ENCODE measurements at places on chromosomes 3 and 15. TPM values are rescaled to one million over a fixed set of nuclear protein-coding genes. Genes with fewer than 3 reads are reported as not detected.

LRRC2 gene
- 4.0 TPM for total RNA-seq

- H3K4me1 ChIP-seq: 0 out of 2 replicates have a peak, but pooled peaks cover 9% of the 10 kb centered on the region
- DNase-seq: no peak
- no peak overlapping the region for H3K27ac ChIP-seq
- peaks cover 26% of the 10 kb centered on the region for H3K36me3 ChIP-seq
Observed at GRCh38 chr15:34023907-34024306, 15.1 kb downstream of the AVEN start.

- H3K36me3 ChIP-seq: no peaks in the 10 kb centered on the region
- H3K27me3 ChIP-seq: no peaks in the 10 kb centered on the region
Observed at GRCh38 chr15:87877114-87877810, 379.3 kb downstream of the NTRK3 start.

LIPC gene
- not detected for total RNA-seq

Data from WTC11 (cell line).